A172 (cell line): ENCODE measurements at places on chromosomes 2 and 18. TPM values are rescaled to one million over a fixed set of nuclear protein-coding genes. Genes with fewer than 3 reads are reported as not detected.

GRB14 gene
- total RNA-seq: 0.10 and 0.17 TPM in 2 replicates

MYO5B gene
- total RNA-seq: 25.8 and 29.5 TPM in 2 replicates

DNA sequence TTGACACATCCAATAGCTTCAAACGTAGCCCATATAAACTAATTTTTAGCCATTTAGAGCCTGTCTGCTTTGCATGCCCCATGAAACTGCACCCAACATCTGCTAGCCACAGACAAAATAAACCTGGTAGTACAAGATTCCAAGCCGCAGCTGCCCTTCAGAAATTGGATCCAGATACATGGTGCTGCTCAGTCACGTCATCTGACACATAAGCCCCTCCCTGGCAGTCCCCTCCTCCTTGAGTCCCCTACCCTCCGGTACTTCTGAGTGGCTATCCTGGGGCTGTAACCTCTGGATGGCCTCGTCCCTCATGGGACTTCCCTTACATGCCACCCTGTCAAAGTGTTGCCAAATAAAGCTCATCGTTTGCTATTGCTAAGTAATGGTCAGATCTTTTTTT is 33.8 kb downstream of the PROC start:
- DNase-seq: no peak

GRCh38 chr2:209525331-209525730 is 101.5 kb downstream of the MAP2 start:
- DNase-seq: no peak

GRCh38 chr2:70440621-70441020 is 113.0 kb downstream of the TGFA start:
- DNase-seq: no peak

DNA sequence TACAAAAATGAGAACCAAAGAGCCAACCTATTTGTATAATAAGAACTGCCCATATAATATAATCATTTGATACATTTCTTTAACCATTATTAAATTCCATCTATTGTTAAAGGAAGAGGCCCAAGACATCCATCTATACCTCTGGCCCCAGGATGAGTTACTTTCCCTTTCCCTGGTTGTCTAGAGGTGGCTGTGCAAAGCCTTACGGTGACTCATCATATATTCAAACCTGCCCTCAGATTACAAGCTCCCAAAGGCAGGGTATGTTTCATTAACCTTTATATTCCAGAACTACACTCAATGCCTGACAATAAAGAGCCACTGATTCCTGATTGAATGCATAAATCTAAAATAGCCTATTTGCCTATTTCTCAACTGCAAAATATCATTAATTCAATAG is 105.8 kb upstream of the PID1 start:
- peak; percentile 55 for DNase-seq

DNA sequence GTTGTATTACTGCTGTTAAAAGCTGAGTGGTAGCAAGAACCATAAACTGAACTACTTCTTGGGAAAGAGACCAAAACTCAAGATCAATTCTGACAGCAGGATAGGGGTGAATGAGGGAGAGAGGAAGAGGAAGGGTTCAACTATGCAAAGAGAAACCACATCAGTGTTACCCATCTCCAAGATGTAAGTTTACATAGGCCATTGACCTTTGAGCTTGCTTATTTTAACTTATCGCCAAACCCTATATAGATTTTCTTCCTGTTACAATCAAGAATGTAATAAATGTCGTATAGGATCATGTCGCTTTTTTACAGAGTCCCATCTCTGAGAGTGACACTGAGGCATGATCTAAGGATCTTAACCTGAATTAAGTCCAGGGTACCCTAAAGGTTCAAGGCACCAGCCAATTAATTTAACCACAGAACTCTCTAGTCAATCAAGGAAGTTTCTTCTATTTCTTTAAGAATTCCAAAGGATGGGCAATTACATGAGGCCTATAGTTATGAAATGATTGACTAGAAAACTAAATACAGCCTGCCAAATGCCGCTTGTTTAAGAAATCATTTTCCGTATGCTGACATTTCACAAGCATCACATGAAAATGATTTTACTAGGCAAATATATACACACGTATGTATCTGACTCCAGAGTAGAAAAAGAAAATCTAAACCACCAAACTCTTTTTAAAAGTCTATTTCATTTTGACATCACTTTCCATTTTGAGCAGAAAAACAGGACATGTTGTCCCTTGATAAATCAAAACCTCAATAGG is 11.8 kb downstream of the RND3 start:
- no peak for DNase-seq

- no peak for DNase-seq
Measured at GRCh38 chr2:201579536-201579935, 63.8 kb downstream of the TMEM237 start.

DNA sequence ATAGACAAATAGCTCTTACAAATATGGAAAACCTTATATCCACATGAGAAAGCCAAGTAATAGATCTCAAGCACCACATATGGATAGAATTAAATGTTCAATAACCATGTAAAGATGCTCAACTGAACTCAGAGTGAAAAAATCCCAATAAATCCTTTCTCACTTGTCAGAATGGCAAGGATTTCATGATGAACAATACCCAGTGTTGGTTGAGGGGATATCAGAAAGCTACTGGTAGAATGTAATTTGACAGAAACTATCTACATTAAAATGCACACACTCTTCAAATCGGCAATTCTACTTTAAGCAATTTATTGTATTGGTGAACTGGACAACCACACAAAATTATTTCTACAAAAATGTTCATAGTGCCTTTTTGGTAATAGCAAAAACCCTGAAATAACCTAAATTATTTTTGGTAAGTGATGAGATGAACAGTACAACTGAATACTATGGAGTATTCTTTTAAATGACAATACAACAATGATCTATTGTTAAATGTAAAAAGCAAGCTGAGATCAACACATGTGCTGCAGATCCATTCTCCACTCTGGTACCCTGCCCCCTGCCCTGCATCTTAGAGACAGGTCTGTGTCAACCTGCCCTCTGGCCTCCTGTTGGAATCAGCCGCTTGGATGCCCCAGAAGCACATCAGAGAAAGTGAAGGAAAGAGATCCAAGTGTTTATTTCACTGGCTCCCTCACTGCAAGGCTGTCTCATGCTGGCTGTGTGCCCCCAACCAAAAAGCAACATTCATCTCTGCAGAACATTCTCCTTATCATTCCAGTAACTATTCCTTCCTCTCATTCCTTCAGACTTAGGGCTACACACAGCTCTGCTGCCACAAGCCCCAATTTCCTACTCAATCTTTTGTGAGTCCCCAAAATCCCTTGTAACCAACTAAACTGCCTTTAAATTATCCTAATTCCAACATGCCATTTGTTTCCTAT is 442.5 kb downstream of the LRATD1 start:
- DNase-seq: no peak

DNA sequence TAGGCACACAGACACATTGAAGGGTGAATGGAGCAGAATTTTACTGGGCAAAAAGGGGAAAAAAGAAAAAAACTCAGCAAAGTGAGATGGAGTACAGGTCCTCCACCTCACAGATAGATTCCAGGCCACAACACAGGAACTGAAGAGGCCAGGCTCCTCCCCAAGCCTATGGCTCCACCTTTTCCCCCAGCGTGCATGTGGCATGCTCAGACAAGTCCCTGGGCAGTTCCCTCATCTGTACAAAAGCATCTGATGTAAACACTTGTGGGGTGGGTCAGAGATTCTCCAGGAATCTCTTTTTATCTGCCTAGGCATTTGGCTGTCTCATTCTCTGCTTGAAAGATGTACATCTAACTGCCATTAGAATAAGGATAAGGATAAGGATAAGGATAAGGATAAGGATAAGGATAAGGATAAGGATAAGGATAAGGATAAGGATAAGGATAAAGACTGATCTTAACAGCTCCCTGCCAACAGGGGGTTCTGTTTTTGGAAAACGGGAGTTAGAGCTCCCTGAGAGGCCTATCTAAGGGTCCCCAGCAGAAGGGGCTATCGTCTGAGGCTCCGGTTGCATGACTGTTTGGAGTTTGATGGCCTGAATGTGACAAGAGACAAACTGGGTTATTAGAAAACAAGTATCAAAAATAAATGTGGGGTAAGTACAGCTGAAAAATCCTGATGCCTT is 17.2 kb upstream of the ASXL3 start:
- DNase-seq: peak; percentile 4
